Activated CD4-positive, CD25-positive, alpha-beta regulatory T cell (primary cell): ENCODE measurements at places on chromosomes 4 and X.

- no peak for DNase-seq
Observed at GRCh38 chrX:134695999-134696398, 37.7 kb upstream of the PLAC1 start.

- DNase-seq = no peak
Observed at GRCh38 chr4:184329659-184330400, 112.2 kb upstream of the ENPP6 start.

- no peak for DNase-seq
Observed at GRCh38 chr4:166318810-166319525, 445.9 kb downstream of the TLL1 start.

DNA sequence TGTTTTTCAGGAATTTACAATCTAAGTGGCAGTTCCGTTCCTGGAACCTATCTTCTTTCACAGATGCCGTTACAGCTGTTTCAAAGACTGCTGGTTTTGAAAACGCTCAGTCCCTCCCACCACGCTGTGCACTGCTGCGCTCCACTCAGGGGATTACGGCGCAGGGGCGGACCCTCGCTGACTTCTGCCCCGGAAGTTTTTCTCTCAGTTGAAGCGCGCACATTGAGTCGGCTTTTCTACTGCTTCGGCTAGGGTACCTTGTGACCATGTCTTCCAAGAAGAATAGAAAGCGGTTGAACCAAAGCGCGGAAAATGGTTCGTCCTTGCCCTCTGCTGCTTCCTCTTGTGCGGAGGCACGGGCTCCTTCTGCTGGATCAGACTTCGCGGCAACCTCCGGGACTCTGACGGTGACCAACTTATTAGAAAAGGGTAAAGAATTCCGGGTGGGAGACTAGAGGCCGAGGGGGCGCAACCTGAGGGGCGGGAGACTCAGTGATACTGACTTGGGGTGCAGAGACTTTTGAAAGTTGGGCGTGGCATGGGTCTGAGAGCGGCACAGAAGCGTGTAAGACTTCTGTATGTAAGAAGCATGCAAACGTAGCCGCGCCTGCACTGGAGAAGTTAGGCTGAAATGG is 597 bp upstream of the NUDT6 start:
- DNase-seq = peak; percentile 69

- DNase-seq = no peak
Observed at GRCh38 chrX:13764281-13764680, 29.7 kb downstream of the OFD1 start.

DNA sequence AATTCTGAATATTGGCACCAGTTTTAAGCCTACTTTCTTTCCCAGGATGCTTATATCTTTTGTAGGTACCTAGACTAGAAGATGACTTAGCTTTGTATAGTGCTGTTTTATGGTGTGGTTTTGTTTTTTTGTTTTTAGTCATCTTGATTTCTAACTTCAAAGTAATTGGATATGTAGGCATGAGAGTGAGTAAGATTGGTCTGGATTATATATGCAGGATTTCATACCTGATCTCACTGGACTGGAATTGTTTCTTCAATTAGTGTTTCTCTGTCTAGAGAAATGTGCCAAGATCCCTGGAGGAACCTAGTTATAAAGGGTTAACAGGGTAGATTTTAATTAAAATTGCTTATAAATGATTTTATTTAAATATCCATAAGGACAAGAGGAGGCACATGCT is 23.1 kb downstream of the NAP1L5 start:
- DNase-seq = no peak

DNA sequence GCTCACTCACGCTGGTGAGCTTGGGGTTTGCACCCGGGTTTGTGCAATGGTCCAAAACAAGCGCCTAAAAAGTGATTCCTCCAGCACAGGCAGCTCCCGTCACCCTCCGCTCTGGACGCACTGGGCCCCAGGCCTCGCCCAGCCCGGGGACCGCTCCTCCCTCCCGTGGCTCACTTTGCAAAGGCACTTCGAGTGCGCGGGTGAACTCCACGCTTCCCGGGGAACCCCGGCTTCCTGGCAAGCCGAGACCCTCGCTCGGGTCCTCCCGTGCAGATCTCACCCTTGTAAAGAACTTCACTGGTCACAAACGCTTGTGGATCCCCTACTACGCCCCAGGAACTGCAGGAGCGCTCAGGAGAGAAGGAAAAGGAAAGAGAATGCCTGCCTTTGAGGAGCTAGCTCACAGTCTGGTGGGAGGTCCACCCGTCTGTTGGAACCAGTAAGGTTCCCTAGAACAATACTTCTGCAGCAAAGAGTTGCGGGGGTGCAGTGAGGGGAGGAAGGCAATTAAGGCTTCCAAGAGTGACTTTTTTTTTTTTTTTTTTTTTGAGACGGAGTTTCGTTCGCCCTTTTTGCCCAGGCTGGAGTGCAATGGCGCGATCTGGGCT is at the start of gene CTPS2:
Gene CTPS2 (minus strand): TSS at position 122 of the 608 bp plus-strand sequence. CDS start 9,767 bp downstream, outside the sequence.
- DNase-seq = peak; percentile 8

- DNase-seq = no peak
Observed at GRCh38 chr4:157170321-157170720, 50.2 kb upstream of the GRIA2 start.

DNA sequence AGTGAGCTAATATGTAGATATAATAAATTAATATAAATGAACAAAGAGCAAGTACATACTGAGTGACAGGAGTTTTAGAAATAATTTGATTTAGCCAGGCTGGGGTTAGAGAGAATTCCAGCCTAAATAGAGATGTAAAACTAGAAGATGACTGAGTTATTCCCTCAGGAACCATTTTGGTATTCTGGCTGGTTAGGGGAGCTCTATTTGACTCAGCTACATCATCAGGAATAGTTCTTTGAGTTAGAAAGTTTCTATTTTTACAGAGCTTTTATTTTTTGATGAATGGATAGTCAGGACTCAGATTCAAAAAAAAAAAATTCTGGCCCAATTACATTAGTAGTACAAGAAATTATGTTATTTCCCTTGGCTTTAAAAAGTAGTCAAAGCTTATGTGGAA is 180.4 kb upstream of the MID1 start:
- DNase-seq = no peak

GRCh38 chr4:23828020-23828715 is 61.7 kb downstream of the PPARGC1A start:
- DNase-seq = no peak

DNA sequence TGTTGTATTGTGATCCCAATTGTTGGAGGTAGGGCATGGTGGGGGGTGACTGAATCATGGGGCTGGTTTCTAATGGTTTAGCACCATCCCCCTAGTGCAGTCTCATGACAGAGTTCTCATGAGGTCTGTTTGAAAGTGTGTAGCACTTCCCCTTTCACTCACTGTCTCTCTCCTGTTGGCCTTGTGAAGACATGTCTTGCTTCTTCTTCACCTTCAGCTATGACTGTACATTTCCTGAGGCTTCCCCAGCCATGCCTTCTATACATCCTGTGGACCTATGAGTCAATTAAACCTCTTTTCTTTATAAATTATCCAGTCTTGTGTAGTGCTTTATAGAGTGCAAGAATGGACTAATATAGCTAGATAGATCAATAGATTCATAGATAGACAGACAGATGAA is 230.0 kb downstream of the MAGEE1 start:
- no peak for DNase-seq

DNA sequence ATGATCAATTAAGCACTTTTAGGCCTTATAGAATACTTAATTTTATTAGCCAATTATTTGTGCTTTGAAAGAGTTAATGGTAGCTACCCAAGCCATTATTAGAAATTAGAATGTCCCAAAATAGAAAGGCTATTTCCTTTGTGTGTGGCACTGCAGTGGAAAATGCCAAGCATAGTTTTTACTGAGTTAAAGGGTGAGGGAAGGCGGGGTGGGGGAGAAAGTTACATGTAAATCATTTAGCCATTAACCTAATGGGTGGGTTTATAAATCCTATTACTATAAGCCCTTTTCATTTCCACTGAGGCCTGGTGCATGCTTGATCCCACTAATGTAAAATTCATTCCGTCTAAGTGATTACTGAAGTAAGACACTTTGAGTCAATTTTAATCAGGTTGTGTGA is 105.8 kb downstream of the POLA1 start:
- DNase-seq = no peak

DNA sequence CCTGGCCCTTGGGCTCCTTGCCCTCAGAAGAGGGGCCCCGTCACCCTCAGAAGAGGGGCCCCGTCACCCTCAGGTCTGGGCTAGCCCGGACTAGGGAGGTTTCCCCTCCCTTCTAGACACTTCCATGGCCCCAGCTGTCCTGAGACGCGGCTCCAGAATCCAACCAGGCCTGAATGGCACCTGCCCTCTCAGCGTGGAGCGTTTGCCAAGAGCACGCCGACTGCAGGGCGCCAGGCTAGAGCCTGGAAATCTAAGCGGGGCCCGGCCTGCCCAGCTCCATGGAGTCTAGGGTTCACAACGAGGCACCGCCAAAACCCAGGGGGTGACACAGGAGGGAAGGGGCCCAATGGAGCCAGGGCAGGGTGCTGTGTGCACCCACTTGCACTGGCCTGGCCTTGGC is 7.8 kb upstream of the ATP2B3 start:
- no peak for DNase-seq

GRCh38 chrX:103248553-103248952 is 6.4 kb downstream of the TCEAL8 start:
- DNase-seq = no peak

- no peak for DNase-seq
Observed at GRCh38 chr4:81675791-81676393, 204.2 kb upstream of the RASGEF1B start.

DNA sequence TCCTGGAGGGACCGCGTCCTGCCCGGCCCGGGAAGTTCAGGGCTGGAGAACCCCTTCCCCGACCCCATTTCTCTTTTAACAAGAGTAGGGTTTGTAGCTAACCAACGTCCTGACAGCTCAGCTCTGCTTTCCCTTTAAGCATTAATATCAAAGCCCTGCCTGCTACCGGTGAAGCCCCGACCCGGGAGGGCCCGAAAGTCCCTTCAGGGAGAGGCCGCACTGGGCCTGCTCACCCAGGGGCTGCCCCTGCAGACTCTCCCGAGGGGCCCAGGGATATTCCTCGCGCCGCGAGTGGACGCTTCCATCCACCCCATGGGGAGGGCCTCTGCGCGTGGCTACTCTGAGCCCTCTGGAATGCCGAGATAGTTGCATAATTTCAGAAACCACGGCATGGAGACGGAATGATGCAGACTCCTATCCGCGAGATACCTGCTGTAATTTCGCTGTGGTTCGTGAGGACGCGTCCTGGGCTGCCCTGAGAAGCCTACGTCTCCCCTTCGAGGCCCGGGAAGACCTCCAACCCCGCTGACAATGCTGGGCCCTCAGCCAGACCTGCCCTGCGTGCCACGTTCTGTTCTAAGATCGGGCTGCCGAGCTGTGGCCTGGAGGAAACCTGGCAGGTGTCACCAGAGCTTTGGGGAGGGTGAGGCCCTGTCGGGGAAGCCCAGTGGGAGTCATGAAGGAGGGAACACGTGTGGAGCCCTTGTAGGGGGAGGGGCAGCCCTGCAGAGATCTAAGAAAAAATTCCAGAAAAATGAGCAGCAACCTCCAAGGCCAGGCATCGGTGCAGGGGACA is 999 bp upstream of the CTBP1 start:
- DNase-seq = no peak

DNA sequence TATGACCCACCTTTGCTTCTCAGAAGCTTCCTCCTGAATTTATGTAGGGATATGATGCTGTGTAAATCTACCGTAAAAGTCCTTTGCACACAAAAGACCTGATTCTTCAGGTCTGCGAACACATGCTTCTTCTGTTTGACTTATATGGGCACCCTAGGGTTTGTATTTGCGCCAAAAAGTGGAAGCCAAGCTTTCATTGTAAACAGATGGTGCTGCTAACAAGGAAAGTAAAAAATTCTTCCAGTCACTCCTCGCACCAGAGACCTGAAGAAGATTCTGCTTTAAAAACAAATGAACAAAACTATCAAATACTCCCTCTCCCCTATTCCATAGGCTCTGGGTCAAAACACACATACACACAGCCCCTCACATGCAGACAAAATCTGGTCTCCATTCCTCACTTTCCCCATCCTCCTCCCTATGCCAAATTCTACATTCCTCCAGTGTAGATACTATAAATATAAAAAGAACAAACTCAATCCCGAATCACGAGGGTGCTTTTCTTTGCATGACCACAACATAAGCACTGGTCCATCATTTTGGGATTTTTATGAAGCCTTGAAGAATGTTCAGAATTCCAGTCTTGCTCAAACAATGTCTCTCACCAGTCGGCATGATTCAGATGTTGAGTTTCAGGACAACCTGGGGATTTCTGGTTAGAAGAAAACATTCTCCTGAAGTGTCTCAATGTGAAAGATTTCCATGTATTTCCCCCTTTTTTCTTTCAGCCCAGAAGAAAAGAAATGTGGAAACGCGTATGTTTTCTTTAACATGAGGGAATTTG is 125.1 kb downstream of the PALLD start:
- no peak for DNase-seq

DNA sequence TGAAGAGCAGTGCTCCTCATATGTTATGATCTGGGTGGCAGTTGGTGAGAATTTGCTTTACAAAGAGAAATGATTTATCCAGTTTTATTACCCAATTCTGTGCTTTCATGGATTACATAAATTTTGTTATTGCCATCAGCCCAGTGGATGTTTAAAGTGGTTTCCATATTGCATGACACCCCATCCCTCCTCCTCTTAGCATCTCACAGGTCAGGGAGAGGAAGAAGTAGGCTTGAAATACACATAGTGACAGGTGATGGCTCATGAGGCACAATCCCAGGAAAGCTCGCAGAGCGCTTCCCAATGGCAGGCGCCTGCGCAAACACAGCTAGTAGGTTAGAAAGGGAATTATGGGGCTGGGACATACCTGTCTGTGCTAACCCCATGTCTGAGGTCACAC is 47.7 kb upstream of the GATB start:
- no peak for DNase-seq

DNA sequence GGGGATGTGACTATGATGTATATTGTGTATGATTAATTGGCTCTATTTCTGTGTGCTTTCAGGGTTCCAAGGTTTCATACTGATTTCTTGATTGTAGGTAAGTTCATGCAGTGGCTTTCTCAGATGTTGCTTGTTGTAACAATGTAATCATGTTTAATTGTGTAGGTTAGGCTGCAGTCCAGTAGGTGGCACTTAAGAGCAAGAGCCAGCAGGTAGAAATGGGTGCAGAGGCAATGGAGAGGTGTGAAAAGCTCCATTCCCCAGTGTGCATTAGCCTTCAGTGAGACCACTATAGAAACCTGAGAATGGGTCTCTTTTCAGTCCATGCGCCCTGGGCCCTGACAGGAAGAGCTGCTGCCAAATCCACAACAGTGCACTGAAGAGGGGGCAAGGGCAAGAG is 28.2 kb downstream of the DCAF12L2 start:
- no peak for DNase-seq

DNA sequence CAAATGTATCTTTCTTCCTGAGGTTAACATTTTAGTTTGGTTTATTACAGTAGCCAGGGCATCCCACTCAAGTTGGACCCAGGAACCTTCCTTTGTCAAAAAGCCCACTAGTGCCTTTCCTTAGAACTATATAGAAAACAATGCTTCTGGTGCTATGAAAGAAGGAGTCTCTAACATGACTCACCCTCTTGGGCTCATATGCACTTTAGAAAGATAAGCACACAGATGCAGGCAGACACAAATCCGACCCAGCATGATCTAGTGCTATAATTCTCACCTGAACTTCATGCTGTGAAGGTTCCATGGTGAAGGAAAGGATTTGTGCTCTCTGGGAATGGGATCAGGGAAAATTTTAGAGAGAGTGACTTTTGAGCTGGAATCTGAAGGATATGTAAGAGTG is 289.4 kb downstream of the ANKRD50 start:
- no peak for DNase-seq

GRCh38 chr4:146981651-146982050 is 36.0 kb upstream of the TTC29 start:
- no peak for DNase-seq

- no peak for DNase-seq
Observed at GRCh38 chr4:7785017-7785416, 154.6 kb downstream of the AFAP1 start.

GRCh38 chr4:44425614-44426208 is 22.9 kb downstream of the KCTD8 start:
- DNase-seq = no peak
